Activated CD8-positive, alpha-beta memory T cell treated with anti-CD3 and anti-CD28 coated beads for 1 hour (primary cell): ENCODE measurements at places on chromosomes 4 and X.

DNA sequence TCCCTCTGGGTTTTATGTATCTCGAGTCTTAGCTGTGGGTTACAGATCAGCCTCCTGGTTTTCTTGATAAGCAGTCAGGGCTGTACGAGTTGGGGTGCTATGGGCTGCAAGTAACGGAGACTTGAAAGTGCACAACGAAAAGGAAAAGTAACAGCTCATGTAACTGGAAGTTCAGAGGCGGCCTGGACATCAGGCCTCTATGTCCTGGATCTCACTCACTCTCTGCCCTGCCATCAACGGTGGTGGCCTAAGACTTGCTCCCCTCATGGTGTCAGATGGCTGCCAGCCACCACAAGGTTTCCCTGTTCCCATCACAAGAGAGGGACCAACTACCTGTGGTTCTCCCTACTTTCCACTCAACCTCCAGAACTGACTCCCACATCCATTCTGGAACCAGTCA is 4.8 kb downstream of the PPP2R2C start:
- DNase-seq = no peak

DNA sequence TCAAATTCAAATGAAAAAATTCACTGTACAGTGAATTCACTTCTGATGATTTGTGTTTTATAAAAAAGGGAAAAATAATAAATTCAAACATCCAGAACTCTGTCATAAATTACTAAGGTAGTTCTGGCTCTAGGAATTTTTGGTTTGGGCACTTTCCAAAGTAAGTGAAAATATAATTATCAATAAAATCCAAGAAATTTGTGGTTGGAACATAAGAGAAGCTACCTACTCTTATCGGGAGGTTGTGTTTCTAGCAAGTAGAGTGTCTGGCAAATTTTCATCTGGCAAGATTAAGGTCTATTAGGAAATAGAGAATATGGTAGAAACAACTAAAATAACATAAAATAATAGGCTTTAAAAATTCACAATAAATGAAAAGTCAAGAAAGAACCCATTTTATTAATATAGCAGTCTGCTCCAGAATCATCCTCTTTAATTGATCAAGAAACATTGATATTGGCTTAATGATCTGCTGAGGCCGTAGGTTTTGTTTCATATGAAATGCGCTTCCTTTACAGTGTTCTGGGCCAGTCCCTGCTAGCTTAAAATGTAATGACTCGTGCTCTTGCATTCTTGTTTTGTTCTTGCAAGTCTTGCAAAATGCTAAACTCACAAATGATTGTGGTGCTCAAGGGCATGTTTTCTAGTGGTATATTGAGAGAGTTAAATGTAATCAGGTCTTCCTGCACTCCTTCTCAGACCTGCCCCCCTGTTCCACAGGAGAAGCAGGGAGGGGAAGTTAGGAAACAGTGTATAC is 331.4 kb downstream of the RAPGEF2 start:
- no peak for DNase-seq

- DNase-seq = no peak
Measured at GRCh38 chr4:169440446-169440845, 169.7 kb upstream of the SH3RF1 start.

- no peak for DNase-seq
Measured at GRCh38 chr4:53997898-53998297, 66.5 kb downstream of the CHIC2 start.
